CD4-positive, alpha-beta T cell treated with Interleukin-10 for 1 hour (primary cell): ENCODE measurements at places on chromosomes 6 and 20.

DNA sequence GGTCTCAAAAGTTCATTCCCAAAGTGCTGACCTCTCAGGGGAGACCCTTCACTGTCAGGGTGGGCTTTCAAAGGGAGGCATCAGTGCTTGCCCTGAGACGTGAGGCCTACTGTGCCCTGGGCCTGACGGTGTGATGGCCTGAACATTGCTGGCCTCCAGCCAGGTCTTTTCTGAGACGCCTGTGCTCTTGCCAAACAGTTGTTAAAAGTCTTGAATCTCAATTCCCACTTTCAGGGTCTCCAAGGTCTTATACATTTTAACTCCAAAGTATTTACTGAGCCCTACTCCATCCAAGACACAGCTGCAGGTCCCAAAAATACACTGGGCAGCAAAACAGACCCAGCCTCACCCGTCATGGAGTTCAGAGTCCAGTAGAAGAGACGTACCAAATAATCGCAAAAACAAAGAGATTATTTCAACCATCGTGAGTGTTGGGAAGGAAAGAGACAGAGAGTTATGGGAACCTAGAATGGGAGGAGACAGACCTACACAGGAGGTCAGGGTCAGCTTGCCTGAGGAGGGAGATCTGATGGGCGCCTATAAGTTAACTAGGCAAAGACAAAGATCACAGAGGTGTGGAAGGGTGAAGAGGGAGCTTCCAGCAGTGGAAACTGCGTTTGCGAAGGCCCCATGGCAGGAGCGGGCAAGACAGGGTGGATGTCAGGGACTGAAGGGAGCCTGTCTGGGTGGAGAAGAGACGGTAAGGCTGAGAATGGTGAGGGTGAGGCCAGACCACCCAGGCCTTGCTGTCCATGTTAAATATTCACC lies 446.3 kb downstream of the PREX1 start:
- no peak for DNase-seq

- DNase-seq = no peak
These were observed 96.4 kb upstream of the IYD start for GRCh38 chr6:150272264-150272975.

DNA sequence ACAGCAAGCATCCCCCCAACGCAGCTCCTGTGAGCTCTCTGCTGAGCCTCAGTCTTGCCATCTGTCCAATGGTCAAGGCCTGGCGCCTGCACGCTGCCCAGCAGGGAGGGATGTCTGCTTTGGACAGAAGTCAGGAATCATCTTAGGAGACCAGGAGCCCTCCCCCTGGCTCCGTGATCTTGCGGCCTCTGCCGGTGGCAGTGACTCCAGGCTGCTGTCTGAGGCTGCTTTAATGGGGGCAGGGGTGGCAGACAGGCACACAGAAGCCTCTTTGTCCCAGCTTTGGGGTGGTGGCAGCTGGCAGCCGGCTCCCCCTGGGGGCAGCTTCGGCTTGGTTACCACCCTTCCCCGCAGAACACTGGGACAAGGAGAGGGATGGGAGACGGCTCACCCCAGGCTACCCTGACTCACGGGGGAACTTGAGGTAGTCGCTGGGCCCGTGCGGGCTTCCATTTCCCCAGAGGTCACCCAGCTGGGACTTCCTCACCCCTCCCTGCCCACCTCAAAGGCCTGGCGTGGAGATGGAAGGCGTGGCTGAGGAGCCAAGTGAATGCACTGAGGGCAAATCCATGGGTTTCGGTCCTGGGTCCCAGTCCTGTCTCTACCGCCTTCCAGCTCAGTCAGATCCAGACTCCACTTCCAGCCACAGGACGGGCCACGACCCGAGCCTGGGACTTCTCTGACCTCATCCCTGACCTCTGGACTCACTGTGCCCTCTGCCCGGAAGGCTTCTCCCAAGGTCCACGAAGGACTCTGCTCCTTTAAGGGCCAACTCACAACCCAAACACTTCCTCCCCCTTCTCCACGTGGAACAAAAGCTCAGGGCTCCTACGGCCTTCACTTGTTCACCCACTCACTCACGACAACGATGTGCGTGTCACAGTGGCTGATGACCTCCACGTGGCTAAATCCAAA lies 14.8 kb downstream of the PEDS1 start:
- DNase-seq = no peak

DNA sequence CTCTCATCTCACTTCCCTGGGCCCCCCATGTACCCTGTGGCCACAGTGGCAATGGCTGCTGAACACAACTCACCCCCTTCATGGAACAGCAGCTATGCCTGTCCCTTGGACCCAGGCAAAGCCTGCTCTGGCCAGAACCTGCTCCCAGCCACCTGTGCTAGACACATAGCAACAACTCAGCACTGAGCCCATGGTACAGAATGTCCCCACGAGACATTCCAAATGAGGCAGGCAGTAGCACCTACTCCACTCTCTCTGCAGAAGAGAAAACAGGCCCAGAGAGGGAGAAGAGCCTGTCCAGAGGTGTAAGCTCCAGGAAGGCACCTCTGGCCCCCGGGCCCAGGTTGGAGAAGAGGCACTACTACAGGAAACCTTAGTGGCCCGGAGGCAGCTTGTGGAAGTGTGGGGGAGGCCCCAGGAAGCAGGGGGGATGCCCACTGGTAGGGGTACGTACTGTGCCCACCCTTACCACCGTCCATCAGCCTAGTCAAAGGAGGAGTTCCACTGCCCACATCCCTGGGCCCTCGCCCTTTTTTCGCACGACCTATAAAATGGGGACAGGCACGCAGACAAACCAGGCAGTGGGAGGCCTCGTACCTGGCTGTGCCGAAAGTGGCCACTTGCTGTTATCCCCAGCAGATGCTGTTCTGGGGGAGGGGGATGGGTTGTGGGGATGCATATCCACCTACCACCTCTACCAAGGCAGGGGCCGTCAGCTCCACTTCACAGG lies 97.2 kb downstream of the ASXL1 start:
- DNase-seq = no peak

DNA sequence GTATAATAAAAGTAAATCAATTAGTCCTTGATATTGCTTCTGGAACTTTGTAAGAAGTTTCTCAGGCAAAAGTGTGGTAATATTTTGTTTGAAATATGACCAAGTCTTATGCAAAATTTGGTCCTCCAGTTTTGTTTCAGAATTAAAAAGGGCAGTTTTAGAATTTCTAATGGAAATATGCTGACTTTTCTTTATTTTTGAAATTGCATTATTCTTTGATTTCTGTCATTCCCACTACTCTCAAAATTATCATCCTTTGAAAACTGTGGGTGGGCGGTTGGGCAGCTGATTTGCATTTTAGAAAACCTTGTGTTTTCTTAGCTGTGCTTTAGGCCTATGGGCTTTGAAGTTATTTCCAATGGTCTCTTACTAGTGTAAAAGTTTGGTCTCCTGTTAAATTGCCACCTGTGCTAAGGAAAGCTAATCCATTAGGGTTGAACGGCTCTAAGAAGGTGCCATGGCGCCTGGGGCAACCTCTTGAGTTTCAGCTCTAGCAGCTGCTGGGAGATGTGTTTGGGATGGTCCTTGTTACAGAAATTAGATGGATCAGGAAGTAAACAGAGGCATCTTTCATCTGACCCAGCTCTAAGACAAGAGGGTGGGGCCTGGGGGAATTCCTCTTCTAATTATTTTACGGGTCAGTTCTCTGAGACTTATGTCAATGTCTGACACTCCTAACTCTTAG lies 880.8 kb upstream of the SLC35B3 start:
- DNase-seq = no peak

DNA sequence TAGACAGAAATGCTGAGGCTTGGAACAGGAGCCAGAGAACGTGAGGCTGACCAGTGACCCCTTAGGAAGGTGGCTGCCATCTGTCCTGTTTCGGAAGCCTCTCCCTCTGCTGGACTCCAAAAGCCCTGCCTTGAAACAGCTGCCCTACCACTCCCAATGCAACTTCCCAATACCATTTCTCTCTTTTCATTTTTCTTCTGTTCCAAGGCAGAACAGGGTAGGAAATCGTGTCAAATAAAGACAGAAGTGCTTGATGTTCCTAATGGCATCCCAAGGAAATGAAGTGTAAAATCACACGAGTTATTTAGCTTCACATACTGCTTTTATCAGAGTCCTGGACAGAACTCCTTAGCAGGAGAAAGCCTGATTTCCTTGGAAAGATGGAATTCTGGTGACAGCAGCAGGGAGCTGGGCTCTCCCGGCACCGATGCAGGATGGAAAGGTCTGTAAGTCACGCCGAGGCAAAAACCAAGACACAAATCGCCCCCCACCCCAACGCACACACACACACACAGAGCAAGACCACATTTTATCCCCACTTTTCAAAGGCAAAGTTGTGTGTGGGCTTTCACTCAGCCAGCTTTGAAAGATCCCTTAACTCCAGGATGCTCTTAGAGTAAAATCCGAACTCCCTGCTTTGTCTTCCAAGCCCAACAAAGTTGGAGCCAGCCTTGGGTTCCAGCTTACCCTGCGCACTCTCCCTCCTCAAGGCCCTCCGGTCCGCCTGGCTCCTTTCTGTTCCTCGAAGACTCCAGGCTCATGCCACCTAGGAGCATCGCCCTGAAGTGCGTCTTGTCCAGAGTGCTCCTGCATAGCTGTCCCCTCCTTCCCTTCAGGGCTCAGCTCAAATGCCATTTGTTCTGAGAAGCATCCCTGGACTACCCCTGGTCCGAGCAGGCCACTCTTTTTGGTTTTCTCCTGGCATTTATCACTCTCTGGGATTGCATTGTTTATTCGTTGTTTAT lies 11.6 kb upstream of the STX16 start:
- DNase-seq = no peak

GRCh38 chr6:21331235-21331634 lies 262.3 kb upstream of the SOX4 start:
- no peak for DNase-seq

DNA sequence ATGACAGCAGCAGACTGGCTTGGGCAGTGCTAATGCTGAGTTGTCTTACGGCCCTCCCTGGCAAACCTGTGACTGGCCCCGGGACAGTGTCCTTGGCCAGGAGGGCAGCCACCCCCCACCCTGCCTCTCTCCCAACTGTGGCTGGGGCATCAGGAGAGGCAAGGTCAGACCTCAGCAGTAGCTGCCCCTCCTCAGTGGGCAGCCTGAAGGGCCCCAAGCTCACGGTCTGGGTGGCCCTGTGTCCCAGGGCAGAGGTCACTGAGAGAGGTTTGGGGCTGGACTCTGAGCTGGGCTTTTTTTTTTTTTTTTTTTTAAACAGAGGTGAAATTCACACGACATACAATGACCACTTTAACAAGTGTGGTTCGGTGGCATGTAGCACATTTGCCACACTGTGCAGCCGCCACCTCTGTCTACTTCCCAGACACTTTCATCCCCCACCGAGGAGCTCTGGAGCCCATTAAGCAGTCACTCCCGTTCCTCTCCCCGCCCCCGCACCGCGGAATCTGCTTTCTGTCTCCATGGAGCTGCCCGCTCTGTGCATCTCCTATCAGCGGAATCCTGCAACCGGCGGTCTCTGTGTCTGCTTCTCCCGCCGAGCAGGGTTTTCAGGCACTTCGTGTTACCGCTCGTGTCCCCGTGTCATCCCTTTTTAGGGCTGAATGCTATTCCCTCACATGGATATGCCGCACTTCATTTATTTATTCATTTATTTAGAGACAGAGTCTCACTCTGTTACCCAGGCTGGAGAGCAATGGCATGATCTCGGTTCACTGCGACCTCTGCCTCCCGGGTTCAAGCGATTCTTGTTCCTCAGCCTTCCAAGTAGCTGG lies 67.9 kb upstream of the GATA5 start:
- no peak for DNase-seq
